ENCODE measurements at places on chromosomes 6 and 20. TPM values are rescaled to one million over a fixed set of nuclear protein-coding genes. Genes with fewer than 3 reads are reported as not detected.

ELOVL2 gene
- not detected for total RNA-seq

CGAS gene
- total RNA-seq: 1.5 TPM

LY6G6C gene
- not detected for total RNA-seq

SIRPB1 gene
- total RNA-seq: 0.17 TPM

TRAPPC3L gene
- 0.09 TPM for total RNA-seq

COL9A1 gene
- total RNA-seq: not detected

LIN28B gene
- total RNA-seq: not detected

COL19A1 gene
- 0.16 TPM for total RNA-seq

VGLL2 gene
- not detected for total RNA-seq

GJA10 gene
- not detected for total RNA-seq

DNAH8 gene
- total RNA-seq: under 0.01 TPM

RNF182 gene
- total RNA-seq: 0.34 TPM

OPRM1 gene
- under 0.01 TPM for total RNA-seq

HACE1 gene
- total RNA-seq: 19.1 TPM

RHAG gene
- total RNA-seq: not detected

TCEA2 gene
- 44.7 TPM for total RNA-seq

TASP1 gene
- 9.4 TPM for total RNA-seq

RAMACL gene
- total RNA-seq: 0.43 TPM

BFSP1 gene
- total RNA-seq: 2.3 TPM

CPXM1 gene
- 1.0 TPM for total RNA-seq

HMGN3 gene
- 41.1 TPM for total RNA-seq

IFNGR1 gene
- total RNA-seq: 49.7 TPM

TSPO2 gene
- total RNA-seq: not detected

LPIN3 gene
- 4.6 TPM for total RNA-seq

BPI gene
- 0.32 TPM for total RNA-seq

BTBD3 gene
- 13.4 TPM for total RNA-seq

GRIK2 gene
- not detected for total RNA-seq

HLA-DRA gene
- total RNA-seq: 0.17 TPM

WFDC12 gene
- not detected for total RNA-seq

LRRC73 gene
- total RNA-seq: 0.60 TPM

TSBP1 gene
- total RNA-seq: not detected

SCUBE3 gene
- 2.8 TPM for total RNA-seq

KHDC1L gene
- not detected for total RNA-seq

IDH3B gene
- total RNA-seq: 139 TPM

CABLES2 gene
- 0.47 TPM for total RNA-seq

DPPA5 gene
- not detected for total RNA-seq

SLC17A2 gene
- total RNA-seq: not detected

NMBR gene
- not detected for total RNA-seq

FBXO5 gene
- 2.1 TPM for total RNA-seq

WFDC5 gene
- not detected for total RNA-seq

MOCS1 gene
- total RNA-seq: 5.7 TPM

MYLK2 gene
- total RNA-seq: under 0.01 TPM

CCM2L gene
- not detected for total RNA-seq

SIM1 gene
- total RNA-seq: not detected

BHLHE23 gene
- not detected for total RNA-seq

TRERF1 gene
- 4.7 TPM for total RNA-seq

LINC00237 gene
- total RNA-seq: not detected

MANEA gene
- 7.4 TPM for total RNA-seq

CRIP3 gene
- 0.77 TPM for total RNA-seq

VNN1 gene
- total RNA-seq: not detected

GPANK1 gene
- total RNA-seq: 12.2 TPM

SULF2 gene
- 3.8 TPM for total RNA-seq

MAP3K4 gene
- 25.7 TPM for total RNA-seq

ZBP1 gene
- total RNA-seq: not detected
